Brain microvascular endothelial cell (primary cell): ENCODE measurements at places on chromosomes 7 and 10.

GRCh38 chr7:26167303-26167934 lies 15.4 kb downstream of the NFE2L3 start:
- DNase-seq: no peak

GRCh38 chr7:18494821-18495408 lies 634 bp upstream of the HDAC9 start:
- peak; percentile 75 for DNase-seq

GRCh38 chr7:147022056-147022455 lies 905.5 kb downstream of the CNTNAP2 start:
- DNase-seq: peak; percentile 64

DNA sequence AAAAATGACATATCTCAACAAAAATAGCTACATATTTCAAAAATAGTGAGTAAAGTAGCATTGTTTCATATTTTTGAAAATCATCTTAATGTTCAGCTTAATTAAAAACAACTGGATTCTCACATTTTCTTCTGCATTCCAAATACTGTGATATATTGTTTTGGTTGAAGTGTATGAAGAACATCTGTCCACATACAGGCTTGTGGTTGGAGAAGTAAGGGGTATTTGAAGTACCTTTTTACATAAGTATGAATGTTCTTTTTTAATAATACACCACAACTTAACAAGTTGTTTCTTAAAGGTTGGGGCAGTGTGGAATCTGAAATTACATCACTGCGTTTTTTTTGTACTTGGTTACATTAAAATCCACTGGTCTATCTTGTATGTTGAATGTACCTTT lies 442.5 kb downstream of the KIF20B start:
- no peak for DNase-seq

DNA sequence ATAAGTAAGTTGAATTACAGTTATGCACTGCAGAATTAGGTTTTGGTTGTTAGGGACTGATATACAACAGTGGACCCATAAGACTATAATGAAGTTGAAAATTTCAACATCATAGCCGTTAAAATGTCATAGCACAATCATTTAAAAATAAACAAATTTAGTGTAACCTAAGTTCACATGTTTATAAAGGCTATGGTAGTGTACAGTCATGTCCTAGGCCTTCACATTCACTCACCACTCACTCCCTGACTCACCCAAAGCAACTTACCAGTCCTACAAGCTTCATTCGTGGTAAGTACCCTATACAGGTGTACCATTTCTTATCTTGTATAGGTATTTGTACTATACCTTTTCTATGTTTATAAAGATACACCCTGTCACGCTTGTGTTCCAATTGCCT lies 113.7 kb downstream of the RAB11FIP2 start:
- DNase-seq: no peak

- DNase-seq: peak; percentile 63
Measured at GRCh38 chr7:80231707-80232106, 97.1 kb downstream of the GNAI1 start.

DNA sequence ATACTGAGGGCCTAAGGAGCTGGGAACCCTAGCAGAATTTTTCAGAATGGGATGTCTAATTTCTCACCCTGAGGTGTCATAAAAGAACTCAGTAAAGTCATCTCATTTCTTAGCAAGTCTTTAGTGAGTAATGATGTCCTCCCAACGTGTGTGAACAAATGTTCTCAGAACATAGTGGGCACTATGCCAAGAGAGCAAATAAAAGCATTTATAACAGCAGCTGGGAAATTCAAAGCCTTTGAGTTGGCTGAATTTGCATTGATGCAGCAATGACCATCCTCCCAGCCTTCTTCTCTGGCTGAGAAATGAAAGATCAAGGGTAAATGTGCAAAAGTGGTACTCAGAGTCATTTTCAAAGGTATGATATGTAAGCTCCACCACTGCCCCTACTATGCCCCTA lies 109.4 kb downstream of the FAM107B start:
- DNase-seq: no peak

GRCh38 chr10:33621101-33621500 lies 286.6 kb upstream of the NRP1 start:
- DNase-seq: no peak
